ENCODE measurements at places on chromosomes 4 and X.

GRCh38 chr4:89572224-89572858 lies 264.6 kb downstream of the SNCA start:
- DNase-seq, result no peak

- no peak for DNase-seq
These were observed 401.0 kb downstream of the FSTL5 start for GRCh38 chr4:161762796-161763195.

DNA sequence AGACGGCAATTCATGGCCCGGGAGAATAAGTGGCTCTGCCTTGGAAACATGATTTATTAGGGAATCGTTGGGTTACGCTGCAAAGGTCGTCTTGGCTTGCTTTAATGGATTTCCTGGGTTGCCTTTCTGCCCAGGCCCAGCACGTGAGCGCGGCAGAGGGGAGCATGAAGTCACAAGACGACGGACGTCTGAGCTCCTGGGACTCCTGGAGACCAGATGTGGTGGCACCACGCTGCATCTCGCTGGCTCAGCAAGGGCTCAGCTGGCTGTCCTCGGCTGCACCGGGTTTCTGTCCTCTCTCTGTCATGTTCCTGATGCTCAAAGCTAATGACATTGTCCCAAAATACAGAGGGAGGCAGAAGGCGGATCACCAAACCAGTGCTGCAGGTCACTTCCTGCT lies 61.2 kb downstream of the C4orf50 start:
- no peak for DNase-seq

DNA sequence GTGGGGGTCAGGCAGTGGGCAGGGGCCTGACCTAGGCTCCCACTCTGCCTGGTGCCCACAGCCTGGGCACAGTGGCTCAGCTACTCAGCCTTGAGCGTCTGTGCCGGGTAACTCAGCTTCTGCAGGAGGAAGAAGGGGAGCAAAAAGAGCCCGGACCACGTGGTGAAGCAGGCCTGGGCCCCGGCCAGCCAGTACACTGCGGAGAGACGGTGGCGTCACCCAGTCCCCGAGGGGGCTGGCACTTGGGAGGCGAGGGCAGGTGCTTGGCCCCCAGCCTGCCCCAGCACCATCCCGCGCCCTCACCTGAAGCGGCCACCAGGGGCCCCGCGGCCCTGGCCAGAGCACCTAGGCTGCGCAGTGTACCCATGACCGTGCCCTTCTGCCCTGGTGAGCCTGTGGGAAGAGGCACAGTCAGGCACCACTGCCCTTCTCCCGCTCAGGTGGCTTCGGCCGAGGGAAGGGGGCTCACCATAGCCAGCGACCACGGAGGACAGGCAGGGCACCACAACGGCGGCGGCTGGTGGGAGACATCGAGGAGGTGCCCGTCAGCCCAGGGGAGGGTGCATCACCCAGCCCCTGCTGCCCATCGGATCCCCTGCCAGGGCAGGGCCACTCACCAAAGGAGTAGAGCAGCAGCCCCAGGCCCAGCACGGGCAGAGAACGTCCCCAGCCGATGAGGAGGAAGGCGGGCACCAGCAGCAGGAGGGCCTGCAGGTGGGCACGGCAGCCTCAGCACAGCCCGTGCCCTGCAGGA lies 32.3 kb downstream of the NOP14 start:
- no peak for DNase-seq

Data from cerebellar cortex (tissue), 1 donor.